Skin of body (tissue), 3 donors: ENCODE measurements at places on chromosomes 13 and 19. TPM values are rescaled to one million over a fixed set of nuclear protein-coding genes. Genes with fewer than 3 reads are reported as not detected.

DNA sequence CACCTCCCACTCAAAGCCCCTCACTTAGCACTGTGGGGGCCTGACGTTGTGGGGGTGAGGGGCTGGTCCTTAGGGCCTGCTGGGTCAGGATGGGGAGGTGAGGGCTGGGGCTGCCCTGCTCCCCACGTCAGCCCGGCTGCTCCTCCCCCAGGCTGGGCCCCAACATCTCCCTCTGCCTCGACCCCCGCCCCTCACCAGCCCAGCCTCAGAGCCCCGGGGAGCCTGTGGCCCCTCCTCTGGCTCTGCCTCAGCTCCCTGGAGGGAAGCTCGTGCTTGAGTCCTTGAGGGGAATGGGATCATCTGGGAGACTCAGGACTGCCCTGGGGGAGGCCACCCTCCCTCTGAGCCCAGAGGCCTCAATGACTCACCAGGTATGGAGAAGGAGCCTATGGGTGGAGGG, 6.8 kb downstream of the LILRA4 start:
- no peak for DNase-seq

DNA sequence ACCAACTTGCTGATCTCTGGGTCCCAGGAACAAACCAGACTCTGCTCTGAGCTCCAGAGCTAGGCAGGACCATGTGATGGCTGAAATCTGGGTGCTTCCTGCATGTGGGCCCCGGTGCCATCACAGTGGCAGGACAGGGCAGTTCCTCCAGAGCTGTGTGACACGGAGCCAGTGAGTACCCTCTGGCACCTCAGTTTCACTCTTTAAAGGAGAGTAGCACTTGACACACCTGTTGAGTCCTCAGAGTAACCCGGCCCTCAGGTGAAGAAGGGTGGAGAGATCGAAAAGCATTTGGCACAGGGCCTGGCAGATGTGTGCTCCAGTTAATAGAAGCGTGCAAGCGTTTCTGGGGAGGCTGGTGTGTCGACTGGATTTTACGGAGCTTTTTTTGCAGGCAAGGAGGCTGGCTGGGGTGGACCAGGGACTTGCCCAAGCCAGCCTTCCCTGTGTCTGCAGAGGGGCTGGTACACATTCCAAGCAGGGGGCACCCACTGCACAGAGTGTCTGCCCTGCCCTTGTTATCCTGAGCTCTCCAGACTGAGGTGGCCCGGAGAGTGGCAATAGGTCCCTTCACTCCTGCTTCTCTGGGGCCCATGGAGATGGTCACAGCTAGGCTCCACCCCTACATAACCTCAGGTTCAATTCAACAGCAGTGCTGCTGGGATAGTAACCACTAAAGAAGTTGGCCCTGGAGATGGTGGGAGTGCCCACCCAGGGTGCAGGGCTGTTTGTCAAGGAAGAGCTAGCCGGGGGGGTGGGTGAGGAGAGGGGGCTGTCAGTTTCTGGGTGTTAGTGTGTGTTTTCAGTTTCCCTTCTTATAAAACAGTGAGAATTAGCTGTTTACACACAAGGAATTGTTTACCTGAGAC, 8.3 kb downstream of the RPS19 start:
- no peak for DNase-seq

DNA sequence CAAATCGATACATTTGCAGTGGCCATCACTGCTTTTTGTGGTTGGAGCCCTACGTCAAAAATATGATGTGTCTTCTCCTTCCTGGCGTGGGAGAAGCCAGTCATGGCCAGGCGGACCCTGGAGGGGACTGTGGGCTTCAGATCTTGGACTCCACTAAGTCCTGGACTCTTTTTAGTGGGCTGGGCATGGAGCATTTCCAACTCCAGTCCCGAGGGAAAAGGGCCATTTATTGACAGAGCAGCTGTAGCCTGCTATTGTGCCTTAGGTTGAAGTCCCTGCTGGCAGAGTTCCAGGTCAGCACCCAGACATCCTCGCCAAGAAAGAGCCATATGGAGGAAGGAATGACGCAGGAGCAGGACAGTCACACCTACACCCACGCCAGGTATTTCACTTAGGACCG, 179.2 kb upstream of the ZNF507 start:
- no peak for DNase-seq

Gene PGLYRP1
- 5.3 TPM for total RNA-seq

Gene HCST
- 2.7 TPM for total RNA-seq

Gene PLK5
- total RNA-seq, result 0.10 TPM

Gene NHLRC3
- 32.0 TPM for total RNA-seq
